ENCODE measurements at places on chromosomes 7 and 10.

GRCh38 chr10:26410356-26410755 is 27.8 kb upstream of the APBB1IP start:
- DNase-seq: no peak

DNA sequence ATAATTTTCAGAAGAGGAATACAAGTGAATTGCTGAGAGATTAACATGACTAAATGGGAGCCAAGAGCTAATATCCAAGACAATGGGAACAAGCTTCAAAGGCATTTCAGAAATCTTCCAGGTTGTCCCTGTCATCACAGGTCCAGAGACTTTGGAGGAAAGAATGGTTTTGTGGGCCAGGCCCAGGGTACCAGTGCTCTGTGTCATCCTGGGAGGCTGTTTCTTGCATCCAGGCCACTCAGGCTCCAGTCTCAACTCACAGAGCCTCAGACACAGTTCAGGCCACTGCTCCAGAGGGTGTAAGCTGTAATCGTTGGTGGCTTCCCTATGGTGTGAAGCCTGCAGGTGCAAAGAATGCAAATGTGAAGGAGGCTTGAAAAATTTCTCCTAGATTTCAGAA is 170.4 kb upstream of the NRG3 start:
- DNase-seq: no peak

DNA sequence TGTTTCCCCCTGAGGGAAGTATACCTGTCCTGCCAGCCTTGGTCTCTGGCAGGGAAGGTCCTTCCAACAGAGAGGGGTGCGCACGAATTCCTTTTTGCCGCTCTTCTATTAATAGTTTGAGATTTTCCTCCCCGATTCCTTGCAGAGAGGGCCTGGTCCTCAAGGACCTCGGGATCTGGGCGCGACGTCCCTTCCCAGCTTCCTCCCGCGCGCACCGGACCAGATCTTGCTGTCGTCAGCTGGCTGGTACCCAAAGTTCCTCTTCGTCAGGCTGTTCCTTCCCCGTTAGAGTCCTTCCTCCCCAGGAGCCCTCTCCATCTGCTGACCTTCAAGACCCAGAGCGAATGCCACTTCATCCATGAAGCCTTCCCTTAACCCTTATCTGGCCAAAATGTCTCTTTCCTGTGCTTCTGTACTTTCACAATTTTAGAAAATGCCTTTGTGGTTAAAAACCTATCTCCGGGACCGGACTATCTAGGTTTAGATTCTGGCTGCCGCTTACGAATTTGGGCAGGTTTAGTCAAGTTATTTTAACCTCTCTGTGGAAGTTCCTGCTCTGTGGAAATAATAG is 851 bp upstream of the GOT1 start:
- peak; percentile 7 for DNase-seq

DNA sequence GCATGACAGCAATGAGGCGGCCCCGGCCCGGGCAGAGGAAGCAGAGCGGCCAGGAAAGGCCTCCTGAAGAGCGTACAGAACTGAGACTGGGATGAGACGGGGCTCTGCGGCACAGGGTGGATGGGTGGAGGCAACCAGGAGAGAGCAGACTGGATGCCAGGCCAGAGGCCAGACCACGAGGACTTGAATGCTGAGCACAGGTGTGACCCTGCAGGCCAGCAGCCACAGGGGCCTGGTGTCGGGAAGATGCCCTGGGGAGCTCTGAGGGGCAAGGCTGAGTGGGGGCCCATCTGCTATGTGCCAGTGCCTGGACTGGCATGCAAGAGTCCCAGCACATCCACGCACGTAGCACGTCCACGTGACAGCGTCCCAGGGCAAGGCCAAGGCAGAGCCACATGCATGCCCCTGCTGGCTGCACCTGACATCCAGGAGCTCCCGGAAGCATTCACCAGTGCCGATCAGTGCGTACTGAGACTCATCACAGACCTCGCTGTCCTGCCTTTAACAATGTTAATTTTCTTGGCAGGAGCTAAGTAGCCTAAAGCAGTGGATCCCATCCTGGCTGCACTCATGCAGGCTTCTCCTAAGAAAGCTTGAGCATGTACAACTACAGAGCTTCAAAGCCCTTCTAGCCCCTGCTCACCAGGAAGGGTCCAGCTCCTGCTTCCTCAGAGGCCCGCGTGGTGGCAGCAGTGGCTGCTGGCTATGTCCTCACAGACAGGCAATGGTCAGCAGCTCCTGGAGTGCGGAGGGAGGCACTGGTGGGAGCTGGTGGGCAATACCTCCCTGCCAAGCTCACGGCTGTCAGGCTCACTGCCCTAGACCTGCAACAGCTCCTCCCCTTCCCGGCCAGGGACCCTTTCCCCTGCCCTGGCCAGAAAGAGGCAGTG is 18.0 kb downstream of the GRID1 start:
- DNase-seq: no peak

DNA sequence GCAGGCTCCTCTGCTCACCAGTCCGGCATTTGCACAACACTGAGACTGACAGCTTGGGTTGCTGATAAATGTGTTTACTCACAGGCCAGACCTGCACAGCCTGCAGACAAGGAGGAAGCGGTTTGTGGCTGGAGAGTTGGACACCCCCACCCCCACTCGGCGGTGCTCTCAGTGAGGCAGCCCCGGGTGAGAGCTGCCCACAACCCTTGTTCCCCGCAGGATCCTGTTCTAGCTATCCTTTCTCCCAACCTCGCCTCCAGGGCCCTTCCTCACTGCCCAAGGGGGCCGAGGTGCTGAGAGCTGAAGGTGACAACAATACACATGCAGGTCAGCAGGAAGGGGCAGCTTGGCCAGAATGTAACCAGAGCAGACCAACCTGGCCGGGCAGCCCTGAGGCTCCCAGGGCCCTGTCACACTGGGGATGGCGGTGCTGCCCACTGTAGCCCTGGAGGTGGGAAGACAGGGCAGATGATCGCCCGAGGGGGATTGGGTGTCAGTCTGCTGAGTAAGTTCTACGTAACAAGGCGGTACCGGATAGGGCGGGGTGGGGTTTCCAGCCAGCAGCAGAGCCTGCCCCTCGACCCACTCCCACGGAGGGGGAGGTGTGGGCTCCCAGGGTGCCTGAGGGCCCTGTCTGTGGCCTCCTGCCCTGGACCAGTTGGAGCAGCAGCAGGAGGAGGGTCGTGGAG is 2.1 kb upstream of the ADAM8 start:
- DNase-seq: peak; percentile 83

DNA sequence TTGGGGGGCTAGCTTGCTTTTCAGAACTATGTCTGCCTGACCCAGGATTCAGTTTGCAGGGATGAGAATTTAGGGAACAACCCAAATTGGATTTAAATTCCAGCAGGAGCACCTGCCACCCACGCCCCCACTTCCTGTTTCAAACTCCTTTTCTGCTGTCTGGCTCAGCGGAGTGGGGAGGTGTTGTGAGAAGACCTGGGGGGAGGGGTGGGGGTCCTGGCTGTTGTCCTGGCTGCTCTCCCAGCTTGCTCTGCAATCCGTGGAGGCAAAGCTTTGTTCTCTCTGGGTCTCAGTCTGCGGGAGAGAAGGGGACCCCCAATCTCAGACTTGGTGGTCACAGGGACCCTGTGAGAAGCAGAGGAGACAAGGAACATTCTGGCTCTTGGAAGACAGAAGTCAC is 799 bp downstream of the KCNK18 start:
- no peak for DNase-seq

- no peak for DNase-seq
Observed at GRCh38 chr7:150823484-150824126, 23.0 kb downstream of the TMEM176A start.

DNA sequence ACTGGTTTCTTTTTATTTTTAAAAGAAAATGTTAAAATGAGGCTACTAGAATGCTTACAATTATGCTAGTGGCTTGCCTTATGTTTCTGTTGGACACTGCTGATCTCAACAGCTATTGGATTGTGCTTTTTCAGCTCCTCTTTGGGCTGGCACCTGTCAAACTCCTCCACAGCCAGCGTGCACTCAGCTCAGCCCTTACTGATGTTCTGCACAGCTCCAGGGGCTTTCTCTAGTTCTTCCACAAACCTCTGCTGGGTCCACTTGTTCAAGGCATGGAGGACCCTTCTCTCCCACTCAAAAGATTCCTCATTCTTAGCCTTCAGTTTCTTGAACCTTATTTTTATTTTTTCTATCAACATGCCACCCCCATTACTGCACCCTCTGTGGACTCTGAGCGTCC is 96.0 kb downstream of the VIPR2 start:
- DNase-seq: no peak

DNA sequence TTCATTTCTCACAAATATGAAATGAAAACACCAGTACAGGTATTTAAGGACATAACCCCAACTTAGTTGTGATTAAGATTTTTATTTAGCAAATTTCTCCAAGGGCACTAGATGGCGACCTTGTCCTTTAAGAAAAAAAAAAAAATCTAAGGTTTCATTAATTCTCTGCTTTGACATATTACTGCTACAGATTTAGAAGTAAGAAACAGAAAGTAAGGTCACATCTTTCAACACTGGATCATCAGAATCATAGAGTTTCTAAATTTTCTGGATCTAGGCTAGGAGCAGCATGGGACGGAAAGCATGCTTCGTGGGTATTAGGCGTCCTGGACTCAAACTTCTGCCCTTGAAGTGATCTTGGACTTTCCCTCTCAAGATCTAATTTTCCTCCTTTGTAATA is 85.5 kb upstream of the PRKG1 start:
- DNase-seq: no peak

- no peak for DNase-seq
Observed at GRCh38 chr7:50627824-50628361, 62.7 kb upstream of the DDC start.

GRCh38 chr7:138116892-138117291 is 40.6 kb downstream of the AKR1D1 start:
- no peak for DNase-seq

- no peak for DNase-seq
Observed at GRCh38 chr7:26937306-26937705, 72.9 kb upstream of the SKAP2 start.

GRCh38 chr7:100513212-100513810 is 25.7 kb upstream of the AGFG2 start:
- no peak for DNase-seq

DNA sequence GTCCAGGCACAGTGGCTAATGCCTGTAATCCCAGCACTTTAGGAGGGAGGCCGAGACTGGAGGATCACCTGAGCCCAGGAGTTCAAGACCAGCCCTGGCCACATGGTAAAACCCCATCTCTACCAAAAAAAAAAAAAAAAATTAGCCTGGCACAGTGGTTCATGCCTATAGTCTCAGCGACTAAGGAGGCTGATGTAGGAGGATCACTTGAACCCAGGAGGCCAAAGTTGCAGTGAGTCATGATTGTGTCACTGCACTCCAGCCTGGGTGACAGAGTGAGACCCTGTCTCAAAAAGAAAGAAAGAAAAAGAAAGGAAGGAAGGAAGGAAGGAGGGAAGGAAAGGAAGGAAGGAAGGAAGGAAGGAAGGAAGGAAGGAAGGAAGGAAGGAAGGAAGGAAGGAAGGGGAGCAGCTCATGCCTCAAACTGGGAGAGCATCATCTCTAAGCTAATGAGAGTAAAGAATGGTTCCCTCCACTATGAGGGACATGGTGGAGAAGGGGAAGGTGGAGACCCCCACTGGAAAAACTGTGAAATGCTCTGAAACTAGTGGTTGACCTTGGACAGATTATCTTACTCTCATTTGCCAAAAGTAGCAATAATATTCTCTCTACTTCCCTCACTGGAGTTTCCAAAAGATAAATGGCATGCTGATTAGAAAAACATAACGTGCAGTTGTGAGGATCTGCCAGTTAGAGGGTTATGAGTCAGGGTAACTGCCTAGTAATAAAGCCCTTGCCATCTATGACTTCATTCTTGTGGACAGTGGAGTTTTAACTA is 16.8 kb downstream of the GIMAP5 start:
- peak; percentile 63 for DNase-seq

DNA sequence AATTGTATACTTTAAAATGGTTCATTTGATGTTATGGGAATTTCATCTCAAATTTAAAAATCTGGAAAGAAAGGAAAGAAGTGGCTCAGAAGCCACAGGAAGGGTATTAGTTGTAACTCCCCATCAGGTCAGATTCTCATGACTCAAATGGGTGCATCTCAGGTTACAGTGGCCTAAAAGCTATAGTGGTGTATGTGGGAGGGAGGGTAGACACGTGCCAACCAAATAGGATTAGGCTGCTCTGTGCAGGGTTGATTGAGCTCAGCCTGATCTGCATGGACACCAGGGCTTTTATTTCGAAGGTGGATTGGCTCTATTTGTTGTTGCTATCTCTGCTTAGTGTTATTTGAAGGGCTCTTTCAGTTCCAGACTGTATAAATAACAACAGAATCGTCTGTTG is 121.5 kb upstream of the PRR15 start:
- no peak for DNase-seq

DNA sequence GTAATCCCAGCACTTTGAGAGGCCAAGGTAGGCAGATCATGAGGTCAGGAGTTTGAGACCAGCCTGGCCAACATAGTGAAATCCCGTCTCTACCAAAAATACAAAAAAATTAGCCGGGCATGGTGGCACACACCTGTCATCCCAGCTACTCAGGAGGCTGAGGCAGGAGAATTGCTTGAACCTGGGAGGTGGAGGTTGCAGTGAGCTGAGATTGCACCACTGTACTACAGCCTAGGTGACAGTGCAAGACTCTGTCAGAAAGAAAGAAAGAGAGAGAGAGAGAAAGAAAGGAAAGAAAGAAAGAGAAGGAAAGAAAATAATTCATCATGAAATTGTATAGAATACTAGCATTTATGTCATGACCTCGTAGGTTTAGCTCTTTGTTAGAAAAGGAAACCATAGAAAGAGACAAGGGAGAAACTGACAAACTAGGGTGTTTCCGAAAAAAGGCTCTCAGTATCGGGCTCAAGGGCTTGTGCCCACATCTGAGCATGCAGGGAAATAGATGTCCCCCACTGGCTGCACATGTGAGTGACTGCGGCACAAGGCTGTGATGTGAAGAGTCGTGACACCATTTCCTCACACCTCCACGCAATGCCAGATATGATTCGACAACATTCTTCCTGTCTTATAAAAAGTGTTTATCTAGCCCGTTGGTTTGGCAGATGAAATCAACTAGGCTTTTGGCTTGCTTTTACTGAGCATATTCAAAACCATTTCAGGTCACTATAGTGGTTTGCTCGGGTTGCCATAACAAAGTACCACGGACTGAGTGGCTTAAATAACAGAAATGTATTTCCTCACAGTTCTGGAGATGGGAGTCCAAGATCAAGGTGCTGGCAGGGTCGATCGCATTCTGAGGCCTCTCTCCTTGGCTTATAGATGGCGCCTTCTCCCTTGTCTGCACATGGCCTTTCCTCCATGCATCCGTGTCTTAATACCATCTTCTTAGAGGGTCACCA is 2.0 kb downstream of the SRGN start:
- peak; percentile 94 for DNase-seq

GRCh38 chr7:31948029-31948428 is 122.2 kb downstream of the PDE1C start:
- no peak for DNase-seq

DNA sequence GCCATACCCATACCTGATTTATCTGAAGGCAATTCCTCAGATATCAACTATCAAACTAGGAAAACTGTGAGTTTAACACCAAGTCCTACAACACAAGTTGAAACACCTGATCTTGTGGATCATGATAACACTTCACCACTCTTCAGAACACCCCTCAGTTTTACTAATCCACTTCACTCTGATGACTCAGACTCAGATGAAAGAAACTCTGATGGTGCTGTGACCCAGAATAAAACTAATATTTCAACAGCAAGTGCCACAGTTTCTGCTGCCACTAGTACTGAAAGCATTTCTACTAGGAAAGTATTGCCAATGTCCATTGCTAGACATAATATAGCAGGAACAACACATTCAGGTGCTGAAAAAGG is 69.0 kb upstream of the RSBN1L start:
- no peak for DNase-seq
